ENCODE measurements at places on chromosomes 5 and 9.
A peak's percentile ranks its signal among the peaks of the same experiment; 100 is the strongest.

- no peak for DNase-seq
Measured at GRCh38 chr9:89920951-89921350, 316.1 kb downstream of the GADD45G start.

DNA sequence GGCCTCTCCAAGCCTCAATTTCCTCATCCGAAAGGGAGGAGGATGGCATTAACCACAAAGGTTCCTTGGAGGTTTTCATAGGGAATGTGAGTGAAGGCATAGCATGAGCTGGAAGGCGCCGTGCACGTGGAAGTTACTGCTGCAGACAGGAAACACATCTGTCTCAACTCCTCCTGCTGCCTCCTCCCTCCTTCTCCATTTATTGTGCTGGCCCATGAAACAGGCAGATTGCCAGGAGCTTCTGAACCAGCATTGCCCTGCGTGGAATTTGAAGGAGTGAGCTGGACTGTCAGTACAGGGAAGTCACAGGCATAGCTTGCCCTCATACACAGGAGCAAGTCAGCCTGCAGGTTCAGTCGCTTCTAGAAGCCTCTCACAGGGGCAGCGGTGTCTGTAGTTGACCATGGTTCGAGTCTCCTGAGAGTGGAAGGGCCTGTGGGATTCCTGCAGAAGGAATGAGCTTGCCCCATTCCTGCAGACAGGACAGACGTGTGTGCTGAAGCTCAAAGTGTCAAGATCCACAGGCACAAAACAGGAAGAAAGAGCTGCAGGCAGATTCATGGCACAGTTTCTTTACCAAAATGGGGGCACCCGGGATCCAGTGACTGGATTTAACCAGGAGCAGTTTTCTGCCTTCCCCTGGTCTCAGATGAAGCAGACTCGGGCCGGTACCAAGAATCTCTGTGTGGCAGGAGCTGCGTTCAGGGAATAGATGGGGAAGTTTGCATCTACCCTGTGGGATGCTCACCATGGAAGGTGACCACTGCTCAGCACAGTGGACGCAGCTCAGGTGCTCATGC is 48.7 kb upstream of the CTSL start:
- DNase-seq: peak; percentile 51

- DNase-seq: peak; percentile 23
Measured at GRCh38 chr5:10689391-10690081, 71.5 kb downstream of the DAP start.

DNA sequence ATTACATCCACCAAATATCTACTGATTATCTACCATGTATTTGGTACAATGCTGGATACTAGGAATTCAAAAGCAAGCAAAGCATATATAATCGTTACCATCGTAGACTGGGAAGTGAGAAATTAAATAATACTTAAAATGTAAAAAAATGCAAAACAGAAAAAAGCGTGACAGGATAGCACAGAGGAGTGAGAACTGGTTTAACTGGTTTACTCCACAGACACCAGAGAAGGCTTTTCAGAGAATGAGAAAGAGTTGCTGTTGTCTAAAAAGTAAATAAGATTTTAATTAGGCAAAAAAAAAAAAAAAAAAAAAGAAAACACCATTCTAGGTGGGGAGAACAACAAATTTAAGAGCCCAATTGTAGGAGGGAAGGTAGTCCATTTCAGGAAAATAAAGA is 657.9 kb upstream of the ST8SIA4 start:
- no peak for DNase-seq

GRCh38 chr9:126499005-126499910 is 114.5 kb upstream of the LMX1B start:
- DNase-seq: peak; percentile 43

GRCh38 chr9:133737774-133738639 is at the start of gene SARDH:
Gene SARDH (minus strand): TSS chr9:133738352. CDS start chr9:133734173, 4,179 bp downstream.
- DNase-seq: peak; percentile 35

DNA sequence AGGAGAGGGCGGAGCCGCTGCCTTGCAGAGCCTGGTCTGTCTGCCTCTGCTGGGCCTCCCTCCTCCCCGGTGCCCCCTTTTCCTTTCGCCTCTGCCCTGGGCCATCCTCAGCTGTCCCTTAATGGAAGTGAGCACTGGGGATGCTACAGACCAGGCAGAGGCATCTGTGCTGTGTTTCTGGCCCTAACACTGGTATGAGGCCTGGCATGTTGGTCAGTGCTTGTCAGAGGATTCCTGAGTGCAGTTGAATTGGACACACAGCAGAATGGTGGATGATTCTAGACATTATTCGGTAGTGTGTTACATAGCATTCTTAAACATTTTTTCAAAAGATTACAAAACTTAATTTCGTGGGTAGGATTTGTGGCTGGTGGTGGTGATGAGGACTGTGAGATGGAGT is 88.6 kb downstream of the EHMT1 start:
- DNase-seq: no peak

DNA sequence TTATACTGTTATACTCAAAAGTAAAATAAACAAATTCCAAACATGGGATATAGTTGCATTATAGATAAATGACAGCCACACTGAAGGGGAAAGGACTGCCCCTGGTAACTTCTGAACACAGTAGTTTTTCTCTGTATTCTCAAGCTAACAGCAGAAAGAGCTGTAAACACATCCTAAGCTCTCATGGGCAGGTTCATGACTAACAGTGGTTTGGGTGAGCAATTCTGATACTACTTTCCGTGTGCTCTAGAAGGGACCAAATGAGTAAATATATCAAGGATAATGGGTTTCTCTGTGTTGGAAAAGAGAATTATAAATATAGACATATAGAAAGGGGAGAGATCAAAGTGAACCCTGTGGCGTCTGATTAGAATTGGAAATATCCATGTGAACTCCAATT is 2.2 kb upstream of the LCN6 start:
- no peak for DNase-seq

DNA sequence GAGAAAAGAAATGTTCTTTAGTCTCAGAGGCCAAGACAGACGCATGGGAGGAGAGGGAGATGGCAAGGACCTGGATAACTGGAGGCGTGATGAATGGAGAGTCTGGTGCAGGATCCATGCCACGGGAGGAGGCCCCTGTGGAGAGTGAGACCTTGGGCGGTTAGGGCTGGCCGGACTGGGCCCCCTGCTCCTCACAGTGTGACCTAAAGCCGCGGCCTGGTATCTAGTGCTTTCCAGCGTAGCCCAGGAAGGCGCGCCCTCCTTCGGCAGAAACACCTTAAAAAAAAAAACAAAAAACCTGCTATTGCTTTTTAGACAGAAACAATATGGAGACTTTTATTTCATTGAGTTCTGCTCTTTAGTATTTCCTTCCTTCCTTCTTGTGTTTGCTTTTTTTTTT is 33.1 kb downstream of the SCGB3A1 start:
- DNase-seq: no peak

GRCh38 chr5:39947657-39948056 is 522.9 kb upstream of the DAB2 start:
- peak; percentile 67 for DNase-seq

- no peak for DNase-seq
Measured at GRCh38 chr5:74019923-74020322, 393.9 kb downstream of the ARHGEF28 start.

GRCh38 chr9:3873818-3874217 is 348.0 kb upstream of the RFX3 start:
- DNase-seq: peak; percentile 52

GRCh38 chr9:12640016-12640587 is 53.1 kb upstream of the TYRP1 start:
- DNase-seq: peak; percentile 71

DNA sequence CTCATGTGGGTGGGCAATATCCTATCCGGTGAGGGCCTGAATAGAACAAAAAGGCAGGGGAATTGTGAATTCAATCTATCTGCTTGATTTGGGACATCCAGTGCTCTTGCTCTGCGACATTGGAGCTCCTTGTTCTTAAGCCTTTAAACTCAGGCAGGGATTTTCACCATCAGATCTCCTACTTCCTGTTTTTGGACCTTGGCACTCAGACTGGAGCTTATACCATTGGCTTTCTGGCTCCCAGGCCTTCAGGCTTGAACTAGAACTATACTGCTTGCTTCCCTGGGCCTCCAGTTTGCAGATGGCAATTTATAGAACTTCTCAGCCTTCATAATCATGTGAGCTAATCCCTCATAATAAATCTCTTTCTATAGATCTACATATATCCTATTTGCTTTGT is 134.3 kb upstream of the CLINT1 start:
- no peak for DNase-seq

DNA sequence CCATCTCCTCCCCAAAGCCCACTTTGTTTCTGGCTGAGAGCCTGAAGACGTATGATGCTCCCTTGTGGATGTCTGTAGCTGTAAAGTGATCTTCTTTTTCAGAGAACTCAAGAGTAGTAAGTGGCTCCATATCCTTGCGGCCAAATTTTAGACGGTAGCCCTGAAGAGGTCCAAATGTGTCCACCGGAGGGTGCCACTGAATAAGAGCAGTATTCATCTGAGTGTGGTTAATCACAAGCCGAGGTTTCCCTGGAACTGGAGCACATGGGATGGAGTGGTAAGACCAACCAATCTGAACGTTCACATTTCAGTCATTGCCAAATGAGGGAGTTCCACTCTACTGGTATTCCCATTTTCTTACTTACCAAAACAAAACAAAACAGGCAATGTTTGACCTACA is 686.5 kb upstream of the DMAC1 start:
- DNase-seq: peak; percentile 42

DNA sequence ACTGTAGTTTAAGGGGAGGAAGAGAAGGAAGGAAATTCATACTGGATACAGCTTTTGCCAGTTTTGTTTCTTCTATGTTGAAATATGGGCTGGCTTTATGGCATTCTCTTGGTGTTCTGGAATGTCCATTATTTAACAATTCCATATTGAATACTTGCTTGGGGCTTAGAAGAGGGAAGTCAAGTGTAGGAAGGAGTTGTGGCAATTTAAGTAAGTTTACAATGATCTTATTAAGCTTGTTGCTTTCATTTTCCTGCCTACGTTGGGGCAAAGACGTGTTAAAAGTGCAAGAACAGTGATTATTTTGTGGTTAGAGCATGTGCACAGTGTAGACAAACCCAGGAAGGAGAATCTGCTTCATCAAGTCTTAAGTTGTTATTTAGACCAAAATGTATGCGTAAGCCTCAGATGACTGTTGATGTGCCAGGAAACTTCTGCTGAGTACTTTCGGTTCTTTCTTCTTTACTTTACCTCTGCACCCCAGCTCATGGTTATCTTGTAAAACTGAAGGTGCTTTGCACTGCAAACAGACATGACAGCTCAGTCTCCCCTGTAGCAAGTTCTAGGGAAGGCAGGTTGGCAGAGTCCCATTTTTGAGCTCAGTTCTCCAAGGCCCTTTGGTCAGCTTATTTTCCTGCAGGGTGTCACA is 75.8 kb downstream of the F2RL2 start:
- DNase-seq: peak; percentile 13

DNA sequence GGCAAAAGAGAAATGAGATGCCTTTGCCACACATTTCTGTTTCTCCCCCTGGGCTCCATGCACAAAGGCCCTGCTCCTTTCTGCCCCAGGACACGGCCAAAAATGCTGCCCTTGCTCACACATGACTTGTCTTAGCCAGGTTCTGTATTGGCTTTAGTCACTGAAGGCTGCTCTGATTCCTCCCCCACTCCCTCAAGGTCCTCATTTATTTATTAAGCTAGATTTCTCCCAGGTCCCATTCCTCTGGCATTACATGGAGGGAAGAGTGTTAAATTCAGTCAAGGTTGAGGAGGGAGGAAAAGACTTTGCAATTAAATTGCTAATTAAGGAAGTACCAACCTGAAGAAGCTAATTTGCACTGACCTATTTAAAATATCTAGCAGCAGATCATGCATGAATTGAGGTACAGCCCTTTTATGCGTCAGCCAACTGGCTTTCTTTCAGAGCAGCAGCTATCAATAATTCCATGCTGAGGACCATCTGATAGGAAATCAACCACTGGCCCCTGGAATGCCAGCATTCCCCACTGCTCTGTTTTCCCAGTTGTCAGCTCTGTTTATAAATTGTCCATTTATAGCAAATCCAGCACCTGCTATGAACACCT is 81.2 kb upstream of the MAP3K1 start:
- DNase-seq: no peak

GRCh38 chr9:111000202-111000601 is 38.1 kb downstream of the LPAR1 start:
- no peak for DNase-seq

- no peak for DNase-seq
Measured at GRCh38 chr5:119968690-119969089, 339.3 kb downstream of the FAM170A start.

DNA sequence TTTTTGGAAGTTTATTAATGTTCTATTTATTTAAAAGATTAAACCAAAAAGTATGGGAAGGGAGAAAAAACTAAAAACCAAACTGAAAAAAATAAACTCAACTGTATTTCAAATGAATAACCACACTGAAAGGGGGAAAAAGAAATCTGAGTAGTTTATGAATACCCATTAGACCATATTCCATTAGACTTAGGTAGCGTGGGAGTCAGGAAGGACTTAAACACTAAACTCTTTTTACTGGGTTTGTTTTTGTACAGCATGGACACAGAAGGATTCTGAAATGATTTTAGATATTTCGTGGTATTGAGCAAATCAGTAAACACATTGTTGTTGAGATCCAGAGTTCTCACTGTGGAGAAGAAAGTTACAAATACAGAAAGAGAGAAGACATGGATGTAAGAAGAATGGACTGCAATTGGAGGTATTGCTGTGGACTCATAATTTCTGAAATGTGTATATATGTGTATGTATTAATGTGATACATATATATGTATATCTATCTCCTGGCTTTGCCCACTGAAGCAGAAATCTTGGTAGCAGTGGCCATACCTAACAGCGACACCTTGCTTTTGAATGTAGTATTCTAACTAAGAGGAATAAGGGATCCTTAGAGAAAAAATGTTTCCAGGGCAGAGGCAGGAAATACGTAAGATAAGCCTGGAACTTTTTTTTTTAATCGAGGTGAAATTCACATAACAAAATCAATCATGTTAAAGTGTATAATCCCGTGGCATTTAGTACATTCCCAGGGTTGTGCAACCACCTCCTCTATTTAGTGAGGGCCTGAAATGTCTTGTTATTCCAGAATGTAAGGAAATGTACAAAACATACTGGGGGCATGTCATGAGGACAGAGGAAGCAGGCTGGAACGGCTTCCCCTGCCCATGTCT is 228.8 kb downstream of the SMARCA2 start:
- peak; percentile 57 for DNase-seq

DNA sequence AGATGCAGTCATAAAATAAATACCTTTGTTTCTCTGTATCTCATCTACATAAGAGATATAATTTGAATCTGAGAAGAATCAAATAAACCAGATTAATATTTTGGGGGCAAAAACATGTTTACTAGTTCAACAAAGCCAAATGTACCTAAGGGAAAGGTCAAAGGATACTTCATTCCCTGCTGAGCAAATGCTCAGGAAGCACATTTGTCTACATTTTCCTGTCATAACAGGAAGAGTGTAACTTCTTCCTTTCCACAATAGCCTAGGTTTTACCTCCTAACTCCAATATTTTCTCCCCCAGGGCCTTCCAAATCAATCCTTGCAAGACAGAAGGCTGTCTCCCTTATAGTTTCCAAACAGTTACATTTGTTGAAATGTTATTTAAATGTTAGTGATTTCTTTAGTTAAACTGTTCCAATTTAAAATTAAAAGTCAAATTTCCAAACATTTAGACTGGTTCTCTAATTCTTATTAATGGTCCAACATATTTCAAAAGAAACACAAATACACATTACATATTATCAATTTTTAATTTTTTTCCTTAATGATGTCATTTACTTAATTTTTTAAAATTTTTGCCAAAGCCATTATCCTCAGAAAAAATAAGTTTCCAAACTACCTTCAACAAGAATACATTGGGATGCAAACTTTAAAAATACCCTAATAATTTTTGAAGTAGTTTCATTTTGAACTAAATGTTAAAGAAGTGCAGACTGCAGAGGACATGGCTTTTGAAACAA is 67.8 kb downstream of the MEF2C start:
- no peak for DNase-seq
